ENCODE measurements at places on chromosomes 3 and 15.

GRCh38 chr3:46187341-46187700, 20.8 kb downstream of the CCR1 start:
- DNase-seq = no peak

DNA sequence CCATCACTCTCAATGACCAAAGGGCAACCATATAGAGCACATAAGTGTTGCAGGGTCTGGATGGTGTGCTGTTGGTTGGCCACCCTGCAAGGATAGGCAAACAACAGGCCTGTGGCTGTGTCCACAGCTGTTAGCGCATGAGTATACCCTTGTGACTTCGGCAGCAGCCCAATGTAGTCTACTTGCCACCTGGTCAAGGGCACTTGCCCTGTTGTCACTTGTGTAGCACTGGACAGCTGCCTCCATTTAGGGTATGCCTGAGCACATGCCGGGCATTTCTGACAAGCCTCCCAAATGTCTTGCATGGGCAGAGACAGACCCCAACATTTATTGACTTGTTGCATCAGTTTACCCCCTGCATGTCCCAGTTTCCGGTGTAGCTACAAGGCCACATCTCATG, 12.8 kb downstream of the CCRL2 start:
- no peak for DNase-seq

DNA sequence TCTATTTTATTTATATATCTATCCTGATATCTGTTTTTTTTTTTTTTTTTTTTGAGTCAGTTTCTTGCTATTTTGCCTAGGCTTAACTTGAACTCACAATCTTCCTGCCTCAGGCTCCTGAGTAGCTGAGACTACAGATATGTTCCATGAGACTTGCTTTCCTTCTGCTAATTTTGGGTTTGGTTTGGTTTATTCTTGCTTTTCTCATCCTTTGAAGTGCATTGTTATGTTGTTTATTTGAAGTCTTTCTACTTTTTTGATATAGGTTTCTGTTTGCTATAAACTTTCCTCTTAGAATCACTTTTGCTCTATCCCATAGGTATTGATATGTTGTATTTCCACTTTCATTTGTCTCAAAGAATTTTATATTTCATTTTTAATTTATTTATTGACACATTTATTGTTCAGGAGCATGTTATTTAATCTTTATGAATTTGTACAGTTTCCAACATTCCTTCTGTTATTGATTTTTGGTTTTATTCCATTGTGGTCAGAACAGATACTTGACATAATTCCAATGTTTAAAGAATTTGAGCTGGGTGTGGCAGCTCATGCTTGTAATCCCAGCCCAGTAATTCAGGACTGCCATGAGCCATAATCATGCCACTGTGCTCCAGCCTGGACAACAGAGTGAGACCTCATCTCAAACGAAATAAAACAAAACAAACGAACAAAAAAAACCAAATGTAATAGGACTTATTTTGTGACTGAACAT, 62.3 kb upstream of the PLSCR4 start:
- no peak for DNase-seq

DNA sequence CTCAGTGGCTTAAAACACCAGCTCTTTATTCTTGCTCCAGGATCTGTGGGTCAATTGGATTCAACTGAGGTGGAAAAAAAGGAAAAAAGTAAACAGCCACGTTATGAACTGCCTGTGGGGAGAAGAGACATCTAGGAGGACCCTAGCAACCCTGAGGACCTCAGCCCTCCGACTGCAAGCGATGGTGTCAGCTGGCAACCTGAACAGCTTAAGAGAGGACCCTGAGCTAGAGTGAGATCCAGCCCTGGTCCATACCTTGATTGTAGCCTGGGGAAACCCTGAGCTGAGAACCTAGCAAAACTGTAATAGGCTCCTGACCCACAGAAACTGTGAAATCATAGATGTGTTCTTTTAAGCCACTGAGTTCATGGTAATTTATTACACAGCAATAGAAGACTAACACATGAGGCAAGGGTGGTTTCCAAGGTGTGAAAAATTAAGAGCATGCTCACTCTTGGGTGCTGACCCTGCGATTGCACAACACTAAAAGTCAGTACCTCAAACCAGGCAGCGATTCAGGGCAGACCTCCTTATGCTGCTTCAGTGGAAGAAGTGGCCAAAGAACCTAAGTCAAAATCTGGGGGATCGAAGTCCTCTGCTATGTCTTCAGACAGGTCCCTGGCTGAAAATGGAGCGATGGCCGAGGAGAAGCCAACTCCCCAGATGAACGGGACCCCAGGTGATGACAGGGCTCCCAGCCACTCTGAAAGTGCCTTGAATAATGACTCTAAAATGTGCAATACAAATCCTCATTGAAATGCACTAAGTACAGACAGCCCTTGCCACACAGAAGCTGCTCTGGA, 57.7 kb downstream of the GASK1A start:
- no peak for DNase-seq

DNA sequence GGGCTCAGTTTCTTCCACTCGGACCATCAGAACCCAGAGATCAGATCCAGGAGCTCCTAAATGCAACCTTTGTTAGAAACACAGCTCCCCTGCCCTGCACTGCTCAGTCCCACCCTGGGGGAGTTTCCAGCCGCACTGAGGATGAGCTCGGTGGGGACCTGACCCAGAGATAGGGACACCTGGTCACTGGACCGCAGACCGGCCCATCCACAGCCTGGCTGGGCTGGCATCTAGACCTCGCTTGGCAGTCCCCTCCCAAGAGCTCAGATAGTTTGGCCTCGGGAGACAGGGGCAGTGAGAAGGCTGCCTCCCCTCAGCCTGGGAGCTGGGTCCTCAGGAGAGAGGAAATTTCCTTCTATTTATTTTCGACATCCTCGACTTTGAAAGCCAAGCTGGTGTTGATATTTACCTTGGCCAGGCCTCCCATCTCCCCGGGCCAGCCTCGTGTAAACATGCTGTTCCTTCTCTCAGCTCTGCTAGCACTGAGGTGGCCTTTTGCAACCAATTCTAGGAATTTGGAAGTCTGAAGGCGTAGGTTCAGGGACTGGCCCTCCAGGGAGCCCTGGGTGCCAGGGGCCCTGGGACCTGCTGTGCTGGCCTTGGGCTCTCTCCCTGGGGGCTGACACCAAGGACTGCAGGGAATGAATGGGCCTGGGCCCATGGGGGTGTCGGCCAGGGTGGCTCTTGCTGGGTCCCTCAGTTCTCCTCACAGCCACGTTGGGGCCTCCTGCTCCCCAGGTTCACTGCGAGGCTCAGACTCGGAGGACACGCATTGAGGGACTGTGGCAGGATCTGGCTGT, 90.1 kb downstream of the VGLL4 start:
- no peak for DNase-seq

DNA sequence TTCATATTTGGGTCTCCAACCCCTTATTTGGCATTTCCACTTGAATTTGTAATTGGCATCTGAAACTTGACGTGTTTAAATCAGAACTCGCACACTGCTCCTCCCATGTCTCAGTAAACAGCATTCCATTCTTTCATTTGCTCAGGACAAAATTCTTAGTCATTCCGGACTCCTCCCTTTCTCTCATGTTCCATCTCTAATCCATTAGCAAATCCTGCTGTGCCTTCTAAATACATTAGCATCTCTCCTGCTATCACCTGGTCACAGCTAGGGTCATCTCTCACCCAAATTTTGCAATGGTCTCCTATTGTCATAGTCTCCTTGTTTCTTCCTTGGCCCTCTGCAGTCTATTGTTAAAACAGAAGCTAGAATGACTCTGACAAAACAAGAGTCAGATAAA, 119.9 kb upstream of the CADPS start:
- no peak for DNase-seq

DNA sequence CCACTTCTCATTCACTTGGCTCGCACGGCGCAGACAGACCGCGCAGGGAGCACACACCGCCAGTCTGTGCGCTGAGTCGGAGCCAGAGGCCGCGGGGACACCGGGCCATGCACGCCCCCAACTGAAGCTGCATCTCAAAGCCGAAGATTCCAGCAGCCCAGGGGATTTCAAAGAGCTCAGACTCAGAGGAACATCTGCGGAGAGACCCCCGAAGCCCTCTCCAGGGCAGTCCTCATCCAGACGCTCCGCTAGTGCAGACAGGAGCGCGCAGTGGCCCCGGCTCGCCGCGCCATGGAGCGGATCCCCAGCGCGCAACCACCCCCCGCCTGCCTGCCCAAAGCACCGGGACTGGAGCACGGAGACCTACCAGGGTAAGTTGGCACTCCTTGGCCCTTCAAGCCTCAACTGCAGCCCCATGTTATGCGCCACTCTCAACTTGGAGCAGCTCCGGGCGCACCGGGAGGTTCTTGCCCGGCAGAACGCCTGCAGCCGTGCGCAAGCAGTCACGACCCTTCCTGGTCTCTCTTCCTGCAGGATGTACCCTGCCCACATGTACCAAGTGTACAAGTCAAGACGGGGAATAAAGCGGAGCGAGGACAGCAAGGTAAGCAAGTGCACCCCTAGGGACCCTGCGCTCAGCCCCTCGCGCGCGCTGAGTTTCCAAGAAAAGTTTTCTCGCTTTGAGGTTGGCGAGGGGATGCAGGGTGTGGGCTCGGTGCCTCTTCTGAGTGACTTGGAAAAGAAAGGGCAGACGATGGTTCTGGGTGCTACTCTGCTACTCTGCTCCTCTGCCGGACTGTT, at the start of gene BHLHE40:
BHLHE40 (plus strand) TSS at position 10 of the 801 bp plus-strand sequence; CDS start at position 292, 282 bp downstream.
- no peak for DNase-seq

DNA sequence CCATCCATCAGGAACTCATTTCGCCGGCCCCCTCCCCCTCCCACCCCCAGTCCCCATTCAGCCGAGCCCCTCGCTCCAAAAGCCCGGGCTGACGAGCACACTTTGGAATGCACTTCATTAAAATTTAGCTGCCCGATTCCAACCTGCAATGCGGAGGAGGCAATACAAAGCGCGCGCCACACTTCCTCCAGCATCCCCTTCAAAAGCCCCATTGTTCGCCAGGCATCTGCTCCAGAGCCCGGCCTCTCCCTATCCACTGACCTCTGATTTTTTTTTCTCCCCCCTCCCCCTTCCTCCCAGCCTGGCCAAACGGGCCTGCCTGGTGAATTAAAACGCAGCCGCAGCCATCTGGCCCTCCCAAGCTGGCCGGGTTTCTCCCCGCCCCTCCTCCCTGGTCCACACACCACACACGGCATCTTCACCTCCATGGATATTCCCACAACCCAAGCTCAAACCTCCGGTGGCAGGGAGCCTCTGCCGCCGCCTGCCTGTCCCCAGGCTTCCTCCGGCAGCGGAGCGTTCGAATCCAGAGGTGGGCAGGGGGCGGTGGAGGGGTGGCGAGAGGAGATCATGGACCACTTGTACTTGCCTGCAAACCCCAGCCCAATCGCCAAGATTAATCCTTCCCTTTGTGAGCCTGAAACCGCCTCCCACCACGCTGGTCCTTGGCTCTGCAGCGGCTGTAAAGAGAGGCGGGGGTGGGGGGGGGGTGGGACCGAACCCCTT, 441.3 kb downstream of the MAGI1 start:
- DNase-seq = no peak

DNA sequence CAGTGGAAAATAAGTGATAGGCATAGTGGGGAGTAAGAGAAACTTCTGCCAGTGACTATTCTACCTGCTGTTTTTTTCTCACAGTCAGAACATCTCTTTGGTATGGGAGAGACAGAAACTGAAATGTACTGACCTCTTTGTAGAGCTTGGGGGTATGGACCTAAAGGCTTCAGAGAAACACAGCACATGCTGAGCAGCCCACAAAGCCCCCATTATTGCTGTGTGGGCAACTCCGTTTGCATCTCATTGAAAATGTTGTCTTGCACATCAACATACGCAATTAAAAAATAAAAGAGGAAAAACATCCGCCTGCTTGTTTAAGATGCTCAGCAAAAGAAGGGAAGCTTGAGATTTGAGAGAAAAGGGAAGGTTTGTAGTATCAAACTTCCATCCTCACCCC, 443.4 kb upstream of the SEMA6D start:
- no peak for DNase-seq

GRCh38 chr3:177610262-177610661, 413.0 kb upstream of the TBL1XR1 start:
- no peak for DNase-seq

GRCh38 chr15:59999612-60000112, 4.4 kb upstream of the FOXB1 start:
- no peak for DNase-seq

DNA sequence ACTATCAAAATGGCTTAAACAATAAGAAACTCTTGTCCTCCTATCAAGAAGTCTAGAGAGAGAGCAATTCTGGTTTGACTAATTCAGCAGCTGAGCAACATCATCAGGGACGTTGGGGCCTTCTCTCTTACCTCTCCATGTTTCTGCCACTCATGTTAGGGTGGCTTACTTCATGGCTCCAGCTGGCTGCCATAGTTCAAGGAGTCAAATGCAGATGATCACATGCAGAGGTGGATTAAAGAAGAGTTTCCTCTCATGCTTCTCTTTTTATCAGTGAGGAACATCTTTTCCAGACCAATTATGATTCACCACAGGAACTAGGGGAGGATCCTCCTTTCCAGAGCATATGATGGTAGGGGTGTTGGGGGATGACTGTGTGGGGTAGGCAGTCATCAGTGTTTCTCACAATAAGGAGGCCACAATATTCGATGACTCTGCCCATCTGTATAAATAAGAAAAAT, 45.5 kb downstream of the NEK11 start:
- DNase-seq = no peak

GRCh38 chr3:9884555-9885165, 4.6 kb upstream of the CIDEC start:
- no peak for DNase-seq

GRCh38 chr3:119329551-119329950, 35.4 kb downstream of the ARHGAP31 start:
- DNase-seq = no peak

- no peak for DNase-seq
These were observed 515.5 kb downstream of the CADM2 start for GRCh38 chr3:85474241-85474640.

GRCh38 chr15:34038871-34039789, at the start of gene AVEN:
TSS of gene AVEN (minus strand) at chr15:34039204. CDS start at chr15:34039046, 158 bp downstream.
- DNase-seq = peak; percentile 46

DNA sequence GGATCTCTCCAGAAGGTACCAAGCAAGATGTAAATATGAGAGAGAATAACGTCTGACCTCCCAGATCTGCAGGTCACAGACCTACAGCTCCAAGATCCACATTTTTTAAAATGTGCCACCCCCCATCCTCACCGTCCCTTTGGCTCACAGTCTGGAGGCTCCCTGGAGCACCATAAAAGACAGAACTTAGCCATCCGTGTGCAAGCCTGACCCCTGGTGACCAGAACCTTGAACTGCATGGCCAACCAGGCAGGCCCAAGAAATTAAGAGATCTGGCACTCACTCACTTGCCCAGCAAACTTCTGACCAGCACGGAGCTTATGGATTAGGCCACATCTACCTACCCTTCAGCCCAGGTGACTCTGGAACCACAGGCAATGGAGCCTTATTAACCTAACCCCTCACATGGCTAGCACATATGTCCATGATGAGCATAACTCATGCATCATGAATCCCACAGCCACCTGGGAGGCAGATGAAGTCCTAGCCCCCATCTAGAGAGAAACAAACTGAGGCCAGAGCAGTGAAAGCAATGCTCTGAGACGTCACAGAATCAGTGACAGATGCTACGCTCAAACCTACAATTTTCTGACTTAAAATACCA, 275.3 kb downstream of the UACA start:
- DNase-seq = peak; percentile 64

- DNase-seq = peak; percentile 74
These were observed 15.6 kb downstream of the TEX264 start for GRCh38 chr3:51686512-51687215.

Measured in activated CD4-positive, alpha-beta T cell treated with anti-CD3 and anti-CD28 coated beads for 24 hours (primary cell).